Liver (tissue), 10 donors: ENCODE measurements at places on chromosomes 2 and 18. TPM values are rescaled to one million over a fixed set of nuclear protein-coding genes. Genes with fewer than 3 reads are reported as not detected.

PROKR1 gene
- not detected for total RNA-seq

BCL11A gene
- total RNA-seq, result 0.50 TPM

TUBB8B gene
- total RNA-seq, result not detected

DNA sequence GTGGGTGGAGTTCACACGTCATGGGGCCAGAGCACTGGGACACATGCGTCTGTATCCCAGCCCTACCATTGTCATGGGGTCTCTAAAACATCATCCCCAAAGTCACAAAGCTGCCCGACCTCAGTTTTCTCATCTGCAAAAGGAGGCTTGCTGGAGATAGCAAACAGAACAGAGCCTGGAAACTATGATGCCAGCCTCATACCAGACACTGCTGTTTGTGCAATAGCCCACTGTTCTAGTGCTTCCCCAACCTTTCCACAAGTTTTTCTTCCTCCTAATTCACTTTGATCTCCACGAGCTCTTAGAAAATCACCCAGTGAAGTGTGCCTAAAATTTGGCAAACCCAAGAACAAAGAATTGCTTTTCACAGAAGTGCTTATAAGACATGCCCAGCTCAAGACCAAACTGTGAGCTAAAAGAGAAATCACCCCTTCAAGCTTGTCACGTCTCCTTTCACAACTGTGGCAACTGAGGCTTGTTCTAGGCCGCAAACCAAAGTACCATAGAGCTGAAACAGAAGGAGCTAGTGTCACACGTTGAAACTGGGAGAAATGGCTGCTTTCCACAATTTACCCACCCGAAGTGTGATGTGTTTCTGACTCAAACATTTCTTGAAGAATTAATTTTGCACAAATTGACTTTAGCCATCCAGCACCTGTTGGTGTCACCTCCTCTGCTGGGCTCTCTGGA lies 162.7 kb upstream of the ID2 start:
- H3K36me3 ChIP-seq, result no peaks in the 10 kb centered on the region
- H3K27me3 ChIP-seq, result no peaks in the 10 kb centered on the region
- DNase-seq, result no peak
- H3K4me1 ChIP-seq, result no peaks in the 10 kb centered on the region
- no peak overlapping the region for H3K27ac ChIP-seq

GRCh38 chr2:78999406-78999805 lies 26.1 kb upstream of the REG3G start:
- H3K27me3 ChIP-seq, result peaks cover 3% of the 10 kb centered on the region
- no peak overlapping the region for H3K27ac ChIP-seq
- H3K4me1 ChIP-seq, result no peaks in the 10 kb centered on the region

DNA sequence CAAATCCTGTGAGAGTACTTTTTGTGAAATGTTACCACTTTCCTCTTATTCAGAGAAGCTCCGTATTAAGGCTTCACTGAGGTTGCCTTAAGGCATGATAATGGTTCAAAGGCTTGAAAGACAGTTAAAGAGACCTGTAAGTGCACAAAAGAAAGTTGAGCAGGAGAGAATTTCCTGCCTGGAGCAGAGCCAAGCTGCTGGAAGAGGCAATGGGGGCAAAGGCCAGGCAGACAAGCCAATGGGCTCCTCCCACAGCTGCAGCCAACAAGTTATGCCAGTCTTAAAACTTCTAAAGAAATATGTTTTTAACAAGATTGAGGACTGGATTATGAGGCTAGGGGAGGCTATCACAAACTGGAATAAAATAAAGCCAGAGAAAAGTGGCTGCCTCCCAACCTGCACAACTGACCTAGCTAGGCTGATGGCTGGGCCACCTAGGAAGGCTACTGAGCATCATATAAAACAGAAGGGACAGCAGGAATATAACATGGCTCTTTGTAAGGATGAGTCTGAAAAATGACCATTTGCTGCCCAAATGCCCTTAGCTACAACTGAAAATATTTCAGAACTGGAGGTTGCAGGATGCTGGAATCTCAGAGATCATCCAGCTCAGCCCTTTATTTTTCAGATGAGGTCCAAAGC lies 2.1 kb downstream of the IL1B start:
- peaks cover 3% of the 10 kb centered on the region for H3K4me1 ChIP-seq
- no peaks in the 10 kb centered on the region for H3K27me3 ChIP-seq
- no peak overlapping the region for H3K27ac ChIP-seq
- H3K36me3 ChIP-seq, result no peaks in the 10 kb centered on the region

GRCh38 chr2:137910641-137911040 lies 53.6 kb upstream of the HNMT start:
- no peak overlapping the region for H3K27ac ChIP-seq
- no peak overlapping the region for H3K4me3 ChIP-seq
- no peaks in the 10 kb centered on the region for H3K27me3 ChIP-seq
- peaks cover 6% of the 10 kb centered on the region for H3K4me1 ChIP-seq
- H3K36me3 ChIP-seq, result no peaks in the 10 kb centered on the region

GRCh38 chr18:71018816-71019215 lies 730.0 kb downstream of the SOCS6 start:
- H3K4me3 ChIP-seq, result no peak overlapping the region

DNA sequence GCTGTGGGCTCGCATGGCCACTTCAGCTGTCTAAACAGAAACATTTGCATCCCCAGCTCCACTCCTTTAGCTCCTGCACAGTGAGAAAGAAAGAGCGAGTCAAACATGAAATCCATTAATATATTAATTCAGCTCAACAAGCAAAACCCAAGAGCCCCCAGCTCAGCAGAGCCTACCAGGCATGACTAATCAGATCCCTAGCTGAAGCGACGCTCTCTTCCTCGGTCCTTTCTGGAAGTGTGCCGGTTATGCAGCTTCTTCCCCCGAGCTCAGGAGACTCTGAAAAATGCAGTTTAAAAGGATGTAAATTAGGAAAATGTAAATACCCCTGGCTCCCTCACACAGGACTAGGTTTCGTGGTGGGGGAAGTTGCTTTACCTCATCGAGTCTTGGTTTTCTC lies 221.5 kb downstream of the ANKRD30B start:
- no peak overlapping the region for H3K27ac ChIP-seq
- no peak for DNase-seq
- H3K27me3 ChIP-seq, result no peaks in the 10 kb centered on the region
- no peaks in the 10 kb centered on the region for H3K36me3 ChIP-seq
- H3K4me1 ChIP-seq, result no peaks in the 10 kb centered on the region
- H3K4me3 ChIP-seq, result no peak overlapping the region

DNA sequence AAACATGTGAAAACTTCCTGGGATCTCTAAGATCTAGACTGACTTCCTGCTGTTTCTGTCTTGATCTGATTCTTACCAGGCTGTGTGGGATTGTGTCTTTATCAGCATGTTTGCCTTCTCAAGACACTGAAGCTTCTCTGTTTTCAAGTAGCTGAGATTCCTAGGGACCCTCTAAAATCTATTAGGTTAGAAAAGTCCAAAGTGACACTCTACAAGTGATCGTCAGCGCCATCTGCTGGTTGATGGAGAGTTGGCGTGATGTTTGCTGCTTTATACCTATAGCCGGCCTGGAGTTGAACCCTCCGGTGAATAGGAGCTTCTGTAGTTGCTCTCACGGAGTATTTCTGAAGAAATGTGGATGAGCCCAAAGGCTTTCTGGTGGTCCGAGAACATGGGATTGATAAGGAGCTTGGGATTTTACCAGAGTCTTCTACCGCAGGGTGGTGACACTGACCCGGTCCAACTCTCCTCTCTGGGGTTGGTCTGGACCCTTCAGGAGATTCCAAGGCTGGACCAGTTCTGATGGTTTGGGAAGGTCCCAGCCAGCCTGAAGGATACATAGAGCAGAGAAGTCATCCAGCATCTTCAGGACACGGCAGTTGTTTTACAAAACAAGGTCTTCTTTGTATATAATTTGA lies 96.0 kb upstream of the TTC39C start:
- H3K4me1 ChIP-seq, result no peaks in the 10 kb centered on the region
- no peaks in the 10 kb centered on the region for H3K27me3 ChIP-seq
- H3K27ac ChIP-seq, result no peak overlapping the region
- no peak overlapping the region for H3K4me3 ChIP-seq
- H3K36me3 ChIP-seq, result no peaks in the 10 kb centered on the region

DNA sequence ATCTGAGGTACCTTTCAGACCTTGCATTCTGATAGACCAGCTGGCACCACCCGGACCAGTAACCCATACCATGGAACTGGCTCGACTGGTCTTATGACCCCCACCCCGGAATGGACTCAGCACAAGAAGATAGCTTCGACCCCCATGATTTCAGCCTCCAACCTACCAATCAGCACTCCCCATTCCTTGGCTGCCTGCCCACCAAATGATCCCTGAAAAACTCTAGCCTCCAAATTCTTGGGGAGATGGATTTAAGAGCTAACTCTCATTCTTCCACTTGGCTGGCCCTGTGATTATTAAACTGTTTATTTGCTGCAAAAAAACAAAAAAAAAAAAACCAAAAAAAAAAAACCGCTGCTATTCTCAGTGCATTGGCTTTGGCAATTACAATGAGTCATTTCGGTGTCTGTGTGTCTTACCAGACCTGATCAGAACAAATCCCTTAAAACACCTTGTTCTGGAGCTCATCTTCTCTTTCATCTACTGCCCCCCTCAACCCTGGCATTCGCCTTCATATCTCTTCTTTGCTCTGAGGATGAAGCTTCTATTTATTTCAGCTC lies 60.1 kb upstream of the KIF5C start:
- no peaks in the 10 kb centered on the region for H3K27me3 ChIP-seq
- peaks cover 4% of the 10 kb centered on the region for H3K4me1 ChIP-seq
- no peak for DNase-seq
- H3K27ac ChIP-seq, result no peak overlapping the region
- no peak overlapping the region for H3K4me3 ChIP-seq

GRCh38 chr2:58237741-58238140 lies 3.4 kb downstream of the FANCL start:
- H3K36me3 ChIP-seq, result no peaks in the 10 kb centered on the region
- peaks cover 12% of the 10 kb centered on the region for H3K4me1 ChIP-seq
- DNase-seq, result no peak
- H3K27ac ChIP-seq, result no peak overlapping the region
- H3K27me3 ChIP-seq, result no peaks in the 10 kb centered on the region

DNA sequence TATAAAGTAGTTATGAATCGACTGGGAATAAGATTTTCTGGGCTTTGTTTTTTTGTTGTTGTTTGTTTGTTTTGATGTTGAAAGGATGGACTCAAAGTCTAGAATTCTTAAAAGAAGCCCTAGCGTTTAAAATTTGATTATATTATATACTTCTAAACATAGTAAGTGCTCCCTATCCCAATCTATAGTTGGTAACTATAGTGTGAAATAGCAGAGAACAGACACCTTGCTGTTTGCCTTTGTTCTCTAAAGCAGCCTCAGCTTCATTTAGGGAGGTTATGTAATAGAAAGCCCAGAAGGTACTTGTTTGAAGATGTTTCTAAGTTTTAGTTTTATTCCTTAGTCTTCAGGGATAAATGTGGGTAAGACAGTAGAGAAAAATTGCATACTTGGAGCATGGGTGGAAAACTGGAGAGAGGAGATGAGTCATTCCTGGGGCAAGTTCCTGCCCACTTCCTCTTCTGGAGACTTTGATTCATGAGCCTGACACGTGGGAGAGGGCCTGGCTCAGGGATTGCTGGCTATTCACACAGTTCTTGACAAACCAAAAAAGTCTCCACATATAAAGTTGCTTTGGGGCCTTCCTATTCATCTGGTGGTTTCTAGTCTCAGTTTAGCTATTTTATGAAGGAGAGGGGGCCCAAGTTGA lies 131.9 kb downstream of the MYO1B start:
- no peaks in the 10 kb centered on the region for H3K27me3 ChIP-seq
- H3K36me3 ChIP-seq, result peaks cover 8% of the 10 kb centered on the region
- DNase-seq, result no peak
- H3K4me3 ChIP-seq, result no peak overlapping the region

- no peaks in the 10 kb centered on the region for H3K27me3 ChIP-seq
- H3K27ac ChIP-seq, result no peak overlapping the region
- no peaks in the 10 kb centered on the region for H3K36me3 ChIP-seq
- H3K4me3 ChIP-seq, result no peak overlapping the region
These were observed 9.7 kb upstream of the ZNF516 start for GRCh38 chr18:76504749-76505148.

GRCh38 chr2:12278217-12278750 lies 438.5 kb upstream of the TRIB2 start:
- H3K4me3 ChIP-seq, result no peak overlapping the region
- no peak overlapping the region for H3K27ac ChIP-seq
- H3K36me3 ChIP-seq, result no peaks in the 10 kb centered on the region
- no peaks in the 10 kb centered on the region for H3K27me3 ChIP-seq

- DNase-seq, result no peak
- H3K27me3 ChIP-seq, result no peaks in the 10 kb centered on the region
- H3K36me3 ChIP-seq, result no peaks in the 10 kb centered on the region
- no peak overlapping the region for H3K27ac ChIP-seq
These were observed 574.8 kb downstream of the MBD2 start for GRCh38 chr18:53649621-53650020.

DNA sequence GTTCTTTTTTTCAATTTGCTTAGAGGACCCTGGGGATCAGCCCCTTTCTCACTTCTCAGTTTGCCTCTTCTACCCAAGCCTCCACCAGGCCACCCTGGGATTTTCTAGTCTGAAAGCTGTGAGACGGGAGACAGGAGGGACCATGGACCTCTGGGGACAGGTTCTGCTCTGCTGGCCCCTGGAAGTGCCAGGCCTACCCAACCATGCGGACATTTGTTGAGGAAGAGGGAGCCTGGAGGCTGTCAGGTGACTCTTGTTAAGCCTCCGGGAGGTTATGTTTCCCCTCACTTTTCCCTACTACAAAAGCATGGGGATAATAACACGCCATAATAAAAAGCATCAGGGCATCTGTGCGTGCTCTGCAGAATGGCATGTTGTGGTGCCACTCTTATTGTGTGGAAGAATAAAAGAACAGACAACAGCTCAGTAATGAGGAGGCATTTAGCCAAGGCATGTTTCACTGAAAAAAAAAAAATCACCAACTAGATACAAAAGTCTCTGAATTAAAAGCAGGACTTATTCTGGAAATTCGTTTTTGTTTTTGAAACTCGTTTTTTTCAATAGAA lies 48.3 kb upstream of the PLA2R1 start:
- H3K27ac ChIP-seq, result no peak overlapping the region
- no peak for DNase-seq
- no peak overlapping the region for H3K4me3 ChIP-seq
- no peaks in the 10 kb centered on the region for H3K36me3 ChIP-seq

DNA sequence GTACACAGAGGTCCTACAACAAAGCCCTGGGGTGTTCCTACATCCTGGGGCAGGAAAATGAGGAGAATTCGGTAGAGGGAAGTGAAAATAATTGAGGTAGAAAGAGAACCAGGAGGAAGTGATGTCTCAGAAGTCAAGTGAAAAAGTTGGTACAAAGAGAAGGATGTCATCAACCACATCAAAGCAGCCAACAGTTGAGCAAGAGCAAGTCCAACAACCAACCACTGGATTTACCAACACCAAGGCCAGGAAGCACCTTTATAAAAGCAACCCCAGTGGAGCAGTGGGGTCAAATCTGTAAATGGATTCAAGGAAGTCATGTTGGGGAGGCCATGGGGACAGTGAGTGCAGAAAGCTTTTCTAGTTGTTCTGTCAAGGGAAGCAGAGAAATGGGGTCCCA lies 360.4 kb downstream of the ZNF516 start:
- peaks cover 2% of the 10 kb centered on the region for H3K27me3 ChIP-seq
- no peaks in the 10 kb centered on the region for H3K4me1 ChIP-seq
- no peak overlapping the region for H3K4me3 ChIP-seq
- no peak for DNase-seq
- H3K36me3 ChIP-seq, result no peaks in the 10 kb centered on the region

GRCh38 chr18:59458575-59458974 lies 99.5 kb upstream of the LMAN1 start:
- H3K4me1 ChIP-seq, result peaks cover 9% of the 10 kb centered on the region
- H3K36me3 ChIP-seq, result no peaks in the 10 kb centered on the region
- no peak for DNase-seq
- no peaks in the 10 kb centered on the region for H3K27me3 ChIP-seq
- H3K27ac ChIP-seq, result no peak overlapping the region

GRCh38 chr18:24002479-24002878 lies 12.1 kb upstream of the TTC39C start:
- DNase-seq, result no peak
- H3K27me3 ChIP-seq, result no peaks in the 10 kb centered on the region
- H3K27ac ChIP-seq, result no peak overlapping the region
- peaks cover 13% of the 10 kb centered on the region for H3K4me1 ChIP-seq
- no peak overlapping the region for H3K4me3 ChIP-seq
- H3K36me3 ChIP-seq, result no peaks in the 10 kb centered on the region
